ENCODE measurements at places on chromosomes 6 and 20.

DNA sequence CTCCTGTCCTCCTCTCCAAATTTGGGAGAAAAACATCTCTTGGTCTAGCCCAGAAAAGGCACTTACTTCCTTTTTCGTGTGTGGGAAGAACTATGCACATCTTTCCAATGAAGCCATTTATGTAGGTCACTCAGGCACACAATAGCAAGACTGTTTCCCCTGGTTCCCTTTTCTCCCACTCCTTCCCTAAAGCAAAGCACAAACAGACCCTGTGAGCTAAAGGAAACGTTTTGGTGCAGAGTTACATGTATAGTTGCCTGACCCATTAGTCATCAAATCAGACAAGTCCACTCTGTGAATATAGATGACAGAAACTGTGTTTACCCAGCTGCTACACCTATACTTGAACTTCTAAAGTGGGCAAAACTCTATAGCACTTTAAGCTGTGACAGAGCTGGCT is 474.6 kb downstream of the COL12A1 start:
- DNase-seq = no peak

- DNase-seq = no peak
Observed at GRCh38 chr6:126657561-126658175, 317.8 kb downstream of the CENPW start.

DNA sequence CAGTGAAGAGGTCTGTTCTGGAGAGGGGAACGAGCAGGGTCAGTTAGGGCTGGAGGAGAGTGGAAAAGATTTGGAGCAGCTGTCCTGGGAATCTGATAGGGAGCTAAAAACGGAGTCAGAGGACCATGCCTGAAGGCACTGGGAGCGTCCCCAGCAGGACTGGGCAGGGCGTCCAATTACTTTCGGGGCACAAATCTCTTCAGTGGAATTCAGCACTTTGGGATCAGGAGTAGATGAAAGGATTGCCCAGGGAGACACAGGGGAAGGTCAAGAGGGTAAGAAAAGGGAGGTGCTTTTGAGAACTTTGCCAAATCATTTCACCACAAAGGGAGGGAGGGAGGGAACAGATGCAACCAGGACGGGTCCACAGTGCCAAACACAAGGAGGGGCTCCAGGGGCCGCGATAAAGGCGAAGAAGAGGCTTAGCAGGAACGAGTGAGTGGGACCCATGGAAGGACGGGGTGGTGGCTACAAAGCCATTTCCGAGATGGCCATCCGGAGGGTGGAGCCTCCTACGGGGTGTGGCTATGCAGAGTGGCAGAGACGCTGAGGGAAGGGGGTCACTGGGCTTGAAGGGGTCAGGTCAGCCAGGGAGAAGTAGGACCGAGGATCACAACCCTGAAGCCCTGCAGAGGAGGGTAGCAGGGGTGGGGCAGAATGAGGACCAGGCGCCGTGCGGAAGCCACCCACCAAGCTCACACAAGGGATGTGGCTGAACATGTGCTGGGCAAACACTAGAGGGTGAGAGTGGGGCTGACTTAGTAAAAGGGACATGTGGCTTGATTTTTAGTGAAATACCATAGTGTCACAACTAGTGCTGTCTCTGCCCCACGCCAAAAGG is 180.0 kb upstream of the RREB1 start:
- no peak for DNase-seq

- DNase-seq = no peak
Observed at GRCh38 chr6:110595112-110595511, 118.7 kb upstream of the SLC22A16 start.

DNA sequence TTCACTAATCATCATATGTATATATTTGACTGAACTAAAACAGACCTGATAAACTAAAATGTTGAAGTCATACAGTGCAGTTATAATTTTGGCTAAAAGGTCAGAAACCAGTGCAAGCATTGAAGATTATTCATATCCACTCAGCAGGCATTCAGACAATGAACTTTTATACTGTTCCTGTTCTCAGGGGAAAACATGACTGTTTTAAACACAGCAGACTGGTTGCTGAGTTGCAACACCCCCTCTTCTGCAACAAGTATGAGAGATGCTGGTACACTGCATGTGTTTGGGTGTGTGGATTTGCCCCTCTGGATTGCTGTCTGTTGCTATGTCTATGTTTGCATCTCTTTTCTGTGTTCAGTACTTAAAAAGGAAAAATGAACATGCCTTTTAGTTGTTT is 206.8 kb downstream of the EYA4 start:
- no peak for DNase-seq

- DNase-seq = no peak
Observed at GRCh38 chr20:35283441-35284266, 918 bp downstream of the EIF6 start.

- DNase-seq = no peak
Observed at GRCh38 chr6:99836471-99836870, 157.6 kb downstream of the MCHR2 start.

DNA sequence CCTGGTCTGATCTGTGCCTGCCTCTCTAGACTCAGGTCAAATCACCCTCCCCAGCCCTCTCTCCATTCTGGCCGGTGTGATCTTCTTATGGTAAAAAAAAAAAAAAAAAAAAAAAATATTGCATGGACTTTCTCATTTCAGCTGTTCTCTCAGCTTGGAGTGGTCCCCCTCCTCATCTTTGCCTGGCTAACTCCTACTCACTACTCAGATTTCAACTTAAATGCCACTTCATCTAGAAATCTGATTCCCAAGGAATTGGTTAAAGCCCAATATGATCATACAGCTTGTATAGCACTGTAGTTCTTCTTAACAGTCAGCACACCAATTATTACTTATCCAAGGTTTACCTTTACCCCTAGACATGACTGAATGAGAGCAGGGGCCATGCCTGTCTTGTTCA is 105.9 kb upstream of the CARMIL1 start:
- DNase-seq = no peak

- DNase-seq = no peak
Observed at GRCh38 chr20:39674842-39675241, 712.7 kb downstream of the DHX35 start.

- no peak for DNase-seq
Observed at GRCh38 chr6:126388104-126388598, 48.2 kb downstream of the CENPW start.

GRCh38 chr6:39426073-39426456 is 103.6 kb upstream of the KCNK16 start:
- DNase-seq = no peak

GRCh38 chr6:13762611-13763441 is 51.2 kb upstream of the RANBP9 start:
- DNase-seq = peak; percentile 34

DNA sequence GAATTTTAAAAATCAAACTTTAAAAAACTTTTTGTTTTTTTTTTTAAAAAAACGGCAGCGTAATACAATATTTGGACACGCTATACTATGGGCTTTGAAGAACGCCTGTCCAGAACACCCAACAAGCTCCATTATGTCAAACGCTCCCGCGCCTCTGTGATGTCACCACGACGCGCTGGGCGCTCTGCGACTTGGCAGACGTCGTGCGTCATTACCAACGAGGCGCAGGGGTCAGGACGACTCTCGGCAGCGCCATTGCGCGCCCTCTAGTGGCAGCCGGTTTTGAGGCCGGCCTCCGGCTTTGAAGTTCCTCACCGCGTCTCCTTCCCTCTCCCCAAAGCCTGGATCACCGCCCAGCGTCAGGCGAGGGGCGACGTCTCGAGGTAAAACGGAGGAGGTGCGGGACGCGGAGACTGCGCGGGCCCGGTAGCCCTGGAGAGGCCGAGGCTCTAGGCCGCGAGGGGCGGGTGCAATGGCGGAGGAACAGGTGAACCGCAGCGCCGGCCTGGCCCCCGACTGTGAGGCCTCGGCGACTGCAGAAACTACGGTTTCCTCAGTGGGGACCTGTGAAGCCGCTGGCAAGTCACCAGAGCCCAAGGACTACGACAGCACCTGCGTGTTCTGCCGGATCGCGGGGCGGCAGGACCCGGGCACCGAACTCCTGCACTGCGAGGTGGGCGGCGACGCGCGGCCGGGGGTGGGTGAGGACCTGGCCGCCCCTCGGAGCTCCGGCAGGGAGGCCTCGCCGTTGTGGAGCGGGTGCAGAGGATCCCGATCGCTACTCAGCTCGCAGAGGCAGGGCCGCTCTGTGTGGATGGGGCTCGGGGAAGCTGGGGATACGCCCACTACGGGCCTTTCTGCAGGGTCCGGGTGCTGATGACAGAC is at the start of gene HINT3:
HINT3 (plus strand) TSS at position 265 of the 885 bp plus-strand sequence; CDS start at position 473, 208 bp downstream.
- DNase-seq = peak; percentile 97

DNA sequence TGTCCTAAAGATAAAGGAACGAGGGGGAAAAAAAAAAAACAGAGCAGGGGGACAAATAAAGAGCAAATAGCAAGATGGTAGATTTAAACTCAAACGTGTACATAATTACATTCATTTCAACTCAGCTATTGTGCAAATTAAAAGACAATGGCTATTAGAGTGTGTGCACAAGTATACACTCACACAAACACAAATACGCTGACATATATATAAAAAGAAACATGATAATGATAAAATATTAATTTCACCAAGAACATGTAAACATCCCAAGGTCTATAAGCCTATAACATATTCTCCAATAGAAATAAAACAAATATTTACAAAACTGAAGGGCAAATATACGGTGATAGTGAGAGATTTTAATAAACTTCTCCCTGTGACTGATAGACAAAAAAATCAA is 1354.9 kb upstream of the GJE1 start:
- DNase-seq = no peak

DNA sequence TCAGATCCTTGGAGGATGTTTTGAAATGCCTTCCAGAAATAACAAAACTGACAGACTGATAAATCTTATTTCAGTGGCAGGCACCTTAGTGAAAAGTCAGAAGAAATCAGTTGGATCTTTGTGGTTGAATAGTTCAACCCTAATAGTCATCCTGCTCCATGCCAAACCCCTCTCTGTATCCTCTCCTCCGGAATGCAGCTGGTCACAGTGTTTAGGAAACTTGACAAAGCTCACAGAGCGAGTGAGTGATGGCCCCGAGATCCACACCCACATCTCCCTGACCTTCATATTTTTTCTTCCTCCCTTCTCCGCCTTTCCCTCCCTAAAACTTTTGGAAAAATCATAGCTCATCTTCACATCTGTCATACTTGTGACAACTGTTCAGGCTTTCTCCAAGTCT is 464.8 kb upstream of the CDH4 start:
- no peak for DNase-seq

GRCh38 chr20:57685146-57685758 is 24.6 kb downstream of the PMEPA1 start:
- no peak for DNase-seq

GRCh38 chr20:35697696-35698297 is 1.4 kb downstream of the NFS1 start:
- no peak for DNase-seq

GRCh38 chr20:4511776-4512175 is 209.9 kb upstream of the PRND start:
- DNase-seq = no peak

DNA sequence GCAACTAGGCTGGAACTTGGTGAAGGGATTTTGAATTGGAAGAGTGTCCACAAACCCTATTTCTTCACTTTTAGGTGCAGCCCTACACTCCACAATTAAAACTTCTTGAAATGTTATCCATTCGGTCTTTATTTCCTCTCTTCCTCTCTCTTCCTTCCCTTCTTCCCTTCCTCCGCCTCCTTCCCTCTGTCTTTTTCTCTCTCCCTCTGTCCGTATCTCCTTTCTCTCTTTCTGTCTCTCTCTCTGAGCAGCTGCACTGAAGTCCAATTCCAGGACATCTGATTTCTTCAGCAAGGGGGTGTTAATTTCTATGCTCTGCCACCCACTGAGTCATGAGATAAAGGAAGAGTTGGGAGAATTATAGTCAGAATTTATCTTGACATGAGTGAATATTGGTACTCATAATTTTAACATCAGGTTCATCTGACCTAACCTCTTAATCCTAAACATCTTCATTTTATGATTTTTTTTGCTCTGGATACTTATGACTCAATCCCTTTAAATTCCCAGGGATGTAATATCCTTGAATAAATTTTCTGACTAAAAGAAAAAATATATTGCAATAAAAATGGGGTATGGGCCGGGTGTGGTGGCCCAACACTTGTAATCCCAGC is 84.2 kb downstream of the BCAS1 start:
- no peak for DNase-seq

DNA sequence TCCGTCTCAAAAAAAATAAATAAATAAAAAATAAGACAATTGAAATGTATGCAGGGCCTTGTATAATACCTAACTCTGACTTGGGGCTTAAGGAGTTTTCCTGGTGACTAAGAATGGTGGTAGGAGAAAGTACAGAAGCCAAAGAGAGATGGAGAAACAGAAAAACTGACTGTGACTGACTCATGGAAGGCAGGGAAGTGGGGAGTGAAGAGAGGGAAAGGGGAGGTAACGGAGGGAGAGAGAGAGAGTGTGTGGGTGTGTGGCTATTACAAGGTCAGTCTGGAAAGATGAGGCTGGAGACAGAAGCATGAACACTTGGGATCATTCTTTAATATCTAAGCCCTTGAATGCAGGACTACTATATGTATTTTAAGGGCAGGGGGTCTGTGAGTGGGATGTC is 38.5 kb downstream of the SNRNP48 start:
- no peak for DNase-seq

GRCh38 chr20:5000263-5001173 is 792 bp downstream of the SLC23A2 start:
- peak; percentile 27 for DNase-seq

DNA sequence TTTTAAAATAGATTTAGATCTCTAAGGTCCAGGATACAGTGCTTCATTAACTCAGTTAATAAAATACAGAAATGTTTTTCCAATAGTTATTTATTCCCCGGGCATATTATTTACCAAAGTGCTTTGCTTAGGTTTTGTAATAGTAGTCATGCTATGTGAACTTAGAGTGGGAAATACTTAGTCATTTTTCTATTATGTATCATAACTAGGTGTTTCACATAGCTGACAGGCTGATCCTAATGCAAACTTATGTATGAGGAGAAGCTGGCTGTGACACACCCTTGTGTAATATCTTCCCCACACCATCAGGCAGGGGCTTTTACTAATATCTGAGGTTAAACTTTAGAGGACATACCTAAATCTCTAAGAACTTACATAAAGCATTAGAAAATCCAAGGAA is 277.7 kb upstream of the RIMS1 start:
- DNase-seq = no peak

DNA sequence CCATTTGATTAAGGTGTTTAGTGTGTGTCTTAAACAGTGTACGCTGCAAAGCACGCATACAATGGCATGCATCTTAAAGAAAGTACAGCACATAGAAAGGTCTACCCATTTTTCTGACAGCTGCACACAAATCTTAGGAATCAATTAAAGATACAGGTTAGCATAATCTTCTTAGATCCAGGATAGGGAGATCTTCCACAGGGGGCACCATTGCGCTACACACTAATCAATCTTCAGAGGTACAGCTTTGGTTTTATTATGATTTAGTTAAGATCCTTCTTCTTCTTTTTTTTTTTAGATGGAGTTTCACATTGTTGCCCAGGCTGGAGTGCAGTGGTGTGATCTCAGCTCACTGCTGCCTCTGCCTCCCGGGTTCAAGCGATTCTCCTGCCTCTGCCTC is 63.7 kb upstream of the BEND3 start:
- DNase-seq = no peak

- DNase-seq = no peak
Observed at GRCh38 chr6:129680633-129681032, 29.3 kb downstream of the ARHGAP18 start.
